Kidney epithelial cell (primary cell): ENCODE measurements at places on chromosomes 6 and 20. TPM values are rescaled to one million over a fixed set of nuclear protein-coding genes. Genes with fewer than 3 reads are reported as not detected.

APOBEC2 gene
- total RNA-seq = not detected in 2 replicates

NEDD9 gene
- 48.3 and 53.5 TPM in 2 replicates for total RNA-seq

LRRC1 gene
- total RNA-seq = 8.0 and 11.7 TPM in 2 replicates

GOPC gene
- total RNA-seq = 20.0 and 25.9 TPM in 2 replicates

ADGRG6 gene
- total RNA-seq = 30.3 and 39.1 TPM in 2 replicates

SPTLC3 gene
- 0.89 and 1.2 TPM in 2 replicates for total RNA-seq

DEFB124 gene
- not detected in 2 replicates for total RNA-seq
